ENCODE measurements at places on chromosomes 11 and 22.

DNA sequence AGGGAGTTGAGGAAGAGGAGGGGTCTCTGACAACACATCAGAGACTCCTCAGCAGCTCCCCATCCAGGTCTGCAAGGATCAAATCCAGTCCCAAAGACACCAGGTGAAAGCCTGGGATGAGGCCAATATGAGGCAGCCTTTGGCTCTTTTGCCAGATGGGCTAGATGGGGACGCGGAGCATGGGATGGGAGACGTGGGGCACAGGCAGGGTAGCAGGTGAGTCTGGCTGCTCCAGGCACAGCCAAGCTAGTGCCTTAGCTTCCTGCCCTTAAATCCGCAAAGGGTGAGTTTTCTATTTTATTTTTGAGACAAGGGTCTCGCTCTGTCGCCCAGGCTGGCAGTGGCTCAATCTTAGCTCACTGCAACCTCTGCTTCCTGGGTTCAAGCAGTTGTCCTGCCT lies 19.6 kb upstream of the DRICH1 start:
- no peak for DNase-seq

DNA sequence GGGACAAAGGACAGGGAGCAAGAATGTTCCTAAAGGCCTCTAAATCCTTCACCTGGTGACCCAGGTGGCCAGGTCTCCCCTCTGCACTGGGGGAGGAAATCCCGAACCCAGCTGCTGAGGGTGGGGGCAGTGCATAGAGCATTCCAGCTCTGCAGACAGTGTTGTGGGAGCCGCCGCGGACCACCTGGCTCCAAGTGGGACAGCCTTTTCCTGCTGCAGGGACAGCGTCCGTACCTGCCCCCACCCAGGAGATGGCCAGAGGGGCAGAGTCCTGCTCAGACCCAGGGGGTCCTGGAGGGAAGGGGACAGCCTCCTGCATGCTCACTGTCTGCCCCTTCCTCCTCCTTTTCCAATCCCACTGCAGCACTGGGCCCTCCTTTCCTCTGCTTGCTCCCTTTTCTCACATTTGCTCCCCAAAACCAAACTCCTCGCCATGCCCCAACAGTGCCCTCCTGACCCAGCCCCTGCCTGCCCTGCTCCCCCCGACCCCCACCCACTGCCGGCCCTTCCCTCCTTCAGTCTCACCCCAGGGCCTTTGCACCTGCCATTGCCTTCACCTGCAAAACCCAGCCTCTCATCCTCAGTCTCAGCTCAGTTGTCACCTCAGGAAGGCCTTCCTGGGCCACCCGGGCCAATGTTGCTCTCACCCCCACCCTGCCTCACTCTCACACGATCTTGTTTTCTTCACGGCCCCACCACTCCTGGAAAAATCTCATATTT lies 12.8 kb downstream of the PNPLA5 start:
- DNase-seq = no peak

DNA sequence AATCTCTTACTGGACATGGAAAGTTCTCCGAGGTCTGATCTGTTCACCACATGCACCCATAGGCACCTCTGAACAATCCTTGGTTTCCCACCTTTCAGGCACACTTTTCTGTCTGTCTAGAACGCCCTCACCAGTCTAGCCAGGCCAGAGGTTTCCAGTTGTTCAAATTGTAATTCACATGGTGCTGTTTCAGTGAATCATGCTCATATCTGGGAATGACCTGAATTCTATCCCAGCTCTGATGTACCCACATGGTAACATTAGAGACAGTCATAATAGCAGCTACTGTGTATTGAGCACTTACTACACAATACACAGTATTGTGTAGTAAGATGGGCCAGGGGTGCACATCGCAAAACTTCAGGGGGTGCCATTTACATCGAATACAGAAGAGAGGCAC lies 138.2 kb downstream of the COMMD9 start:
- no peak for DNase-seq

- no peak for DNase-seq
Observed at GRCh38 chr11:134235399-134235798, 10.9 kb downstream of the VPS26B start.

- no peak for DNase-seq
Observed at GRCh38 chr11:73011126-73011817, 130.8 kb downstream of the FCHSD2 start.

DNA sequence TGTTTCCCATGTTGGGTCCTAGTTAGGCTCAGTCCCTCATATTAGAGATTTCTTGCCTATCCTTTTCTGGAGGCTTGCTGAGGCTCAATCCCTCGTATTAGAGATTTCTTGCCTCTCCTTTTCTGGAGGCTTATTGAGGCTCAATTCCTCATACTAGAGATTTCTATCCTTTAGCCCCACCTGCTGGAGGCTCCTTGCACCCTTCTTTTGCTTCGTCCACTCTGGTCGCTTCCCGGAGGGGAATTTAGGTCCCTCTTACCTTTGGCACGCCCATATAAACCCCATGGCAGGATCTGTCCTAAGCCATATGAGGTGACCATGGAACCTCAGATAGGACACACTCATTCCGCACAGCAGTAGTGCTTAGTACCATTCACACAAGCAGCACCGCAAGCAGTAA lies 15.9 kb downstream of the CYP2D6 start:
- no peak for DNase-seq

DNA sequence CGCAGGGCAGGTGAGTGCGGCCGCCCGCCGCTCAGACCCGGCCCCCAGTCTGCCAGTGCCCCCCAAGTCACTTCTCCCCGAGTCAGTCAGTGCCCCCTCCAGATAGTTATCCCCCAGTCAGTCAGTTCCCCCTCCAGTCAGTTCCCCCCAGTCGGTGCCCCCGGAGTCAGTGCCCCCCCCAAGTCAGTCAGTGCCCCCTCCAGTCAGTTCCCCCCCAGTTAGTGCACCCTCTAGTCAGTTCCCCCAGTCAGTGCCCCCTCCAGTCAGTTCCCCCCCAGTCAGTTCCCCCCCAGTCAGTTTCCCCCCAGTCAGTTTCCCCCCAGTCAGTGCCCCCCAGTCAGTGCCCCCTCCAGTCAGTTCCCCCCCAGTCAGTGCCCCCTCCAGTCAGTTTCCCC lies 411 bp downstream of the PPP6R2 start:
- DNase-seq = no peak

GRCh38 chr11:134497586-134497985 lies 85.5 kb upstream of the B3GAT1 start:
- DNase-seq = no peak

DNA sequence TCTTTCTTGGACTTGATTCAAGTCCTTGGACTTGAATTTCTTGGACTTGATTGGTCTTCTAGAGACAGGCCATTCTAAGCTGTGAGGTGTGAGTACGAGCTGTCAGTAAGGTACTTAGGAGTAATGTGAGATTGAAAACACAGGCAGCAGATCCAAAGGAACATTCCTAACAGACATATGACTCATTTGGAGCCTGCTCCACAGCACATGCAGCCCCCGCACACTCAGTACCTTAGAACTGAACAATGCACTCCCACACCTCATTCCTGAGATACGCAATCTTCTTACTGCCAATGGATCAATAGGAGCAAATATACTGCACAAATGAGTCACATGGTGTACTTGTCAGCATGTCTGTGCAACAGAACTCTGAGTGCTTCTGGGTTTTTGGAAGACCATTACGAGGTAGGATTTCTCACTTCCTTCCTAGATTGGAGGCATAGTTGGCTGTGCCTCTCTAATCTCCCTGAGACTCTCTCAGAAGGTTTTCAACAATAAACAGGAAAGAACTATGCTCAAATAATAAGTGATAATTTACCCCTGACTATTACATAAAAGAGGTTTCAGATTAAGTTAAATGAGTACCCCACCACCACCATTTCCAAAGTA lies 243.1 kb downstream of the KCNA4 start:
- no peak for DNase-seq

DNA sequence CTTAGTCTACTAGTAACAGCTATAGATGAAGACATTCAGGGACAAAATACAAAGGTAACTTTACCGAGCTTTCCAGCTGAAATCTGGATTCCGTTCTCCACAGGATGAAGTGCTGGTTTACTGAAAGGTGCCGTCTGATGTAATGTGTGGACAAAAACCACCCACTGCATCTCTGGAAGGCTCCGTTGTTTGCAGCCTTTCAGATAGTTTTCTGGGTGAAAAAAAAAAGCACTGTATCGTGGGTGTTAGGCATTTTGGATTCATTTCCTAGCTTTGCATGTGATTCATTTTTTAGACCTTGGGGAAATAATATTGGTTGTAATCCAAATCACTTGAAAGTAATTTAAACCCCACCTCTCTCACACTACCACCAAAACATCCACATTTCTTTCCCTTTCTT lies 10.4 kb downstream of the JAM3 start:
- DNase-seq = no peak

GRCh38 chr22:45312415-45312814 lies 2.7 kb downstream of the FAM118A start:
- no peak for DNase-seq

DNA sequence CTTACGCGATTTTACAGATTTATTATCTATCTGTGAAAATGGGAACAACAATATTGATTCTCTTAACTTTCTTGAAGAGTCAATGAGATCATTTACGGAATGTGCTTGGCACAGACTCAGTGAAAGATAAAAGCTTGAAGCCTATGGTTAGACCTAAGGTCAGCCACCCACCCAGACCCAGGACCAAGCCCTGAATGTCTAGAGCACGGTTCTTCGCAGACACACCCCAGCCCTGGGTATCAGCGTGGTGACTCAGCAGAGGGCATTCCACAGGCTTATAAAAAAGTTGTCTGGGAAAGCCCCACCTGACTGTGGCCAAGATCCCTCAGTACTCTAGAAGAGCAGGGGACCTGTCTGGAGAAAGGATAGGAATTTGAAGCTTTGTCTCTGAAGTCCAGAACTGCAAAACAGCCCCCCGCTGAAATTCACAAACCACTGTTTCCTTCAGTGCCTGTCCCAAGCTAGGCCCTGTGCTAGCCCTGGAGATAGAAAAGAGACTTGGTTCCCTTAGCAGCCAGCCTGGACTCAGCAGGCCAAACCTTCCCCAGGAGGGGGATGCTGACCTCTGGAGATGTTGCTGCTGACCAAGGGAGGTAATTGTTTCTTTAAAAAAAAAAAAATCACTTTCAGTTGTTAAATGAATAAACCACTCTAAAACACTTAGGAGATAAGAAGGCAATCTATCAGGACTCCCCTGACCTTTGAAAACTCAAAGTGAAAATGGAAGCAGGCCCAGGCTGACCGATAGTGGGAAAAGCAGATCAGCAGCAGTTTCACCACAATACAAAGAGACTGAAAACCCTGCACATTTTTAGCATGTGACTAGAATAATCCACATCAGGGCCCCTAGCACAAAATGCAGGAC lies 114.0 kb downstream of the ABTB2 start:
- peak; percentile 61 for DNase-seq

DNA sequence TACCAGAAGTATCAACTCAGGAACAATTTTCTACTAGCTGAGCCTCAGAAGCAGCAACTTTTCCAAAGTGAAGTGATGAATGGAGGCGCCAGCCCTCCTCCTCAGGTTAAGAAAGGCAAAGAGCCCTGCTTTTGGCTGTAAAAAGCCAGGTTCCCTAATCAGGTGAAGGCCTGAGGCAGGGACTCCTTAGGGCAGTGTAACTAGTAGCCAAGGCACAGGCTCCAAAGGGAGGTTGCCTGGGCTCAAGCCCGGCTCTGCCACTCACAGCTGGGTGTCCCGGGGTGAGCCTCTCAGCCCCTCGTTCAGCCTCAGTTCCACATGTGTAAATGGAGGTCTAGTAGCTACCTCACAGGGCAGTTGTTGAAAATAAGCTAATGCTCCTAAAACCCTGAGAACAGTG lies 19.5 kb downstream of the TSKU start:
- DNase-seq = no peak

DNA sequence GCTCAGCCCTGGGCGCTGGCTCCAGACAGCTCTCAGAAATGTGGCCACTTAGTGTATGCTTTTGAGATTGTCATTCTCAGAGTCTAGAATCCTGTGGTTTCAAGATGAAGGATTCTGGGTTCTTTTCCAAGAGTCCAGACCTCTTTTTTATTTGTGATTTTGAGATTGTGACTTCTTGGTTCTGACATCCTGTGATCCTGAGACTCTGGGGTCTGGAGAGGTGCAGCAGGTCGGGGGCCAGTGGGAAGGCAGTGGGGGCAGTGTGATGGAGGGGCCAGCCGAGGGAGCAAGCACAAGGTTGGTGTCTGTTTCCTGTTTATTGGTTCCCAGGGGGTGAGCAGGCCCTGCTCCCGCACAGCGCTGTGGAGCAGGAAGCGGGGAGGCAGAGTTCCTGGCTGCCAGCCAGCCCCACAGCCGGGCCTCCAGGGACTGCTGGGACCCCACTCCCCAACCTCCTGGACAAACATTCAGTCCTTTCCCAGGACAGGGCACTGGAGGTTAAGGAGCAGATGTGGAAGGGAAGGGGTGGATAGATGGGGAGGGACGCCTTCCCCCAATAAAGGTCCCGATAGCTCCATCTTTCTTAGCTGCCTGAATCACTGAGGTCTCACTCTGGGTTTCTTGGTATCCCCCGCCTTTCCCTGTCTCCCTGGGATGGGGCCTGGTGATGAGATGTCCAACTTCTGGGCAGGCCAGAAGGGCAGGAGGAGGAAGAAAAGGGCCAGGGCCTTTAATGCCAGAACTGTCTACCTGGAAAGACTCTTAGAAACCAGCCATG lies 13.7 kb downstream of the ARHGEF17 start:
- DNase-seq = no peak

- no peak for DNase-seq
Observed at GRCh38 chr11:133903056-133903455, 53.7 kb downstream of the IGSF9B start.

GRCh38 chr11:47005441-47005840 lies 68.9 kb downstream of the CSTPP1 start:
- DNase-seq = no peak

DNA sequence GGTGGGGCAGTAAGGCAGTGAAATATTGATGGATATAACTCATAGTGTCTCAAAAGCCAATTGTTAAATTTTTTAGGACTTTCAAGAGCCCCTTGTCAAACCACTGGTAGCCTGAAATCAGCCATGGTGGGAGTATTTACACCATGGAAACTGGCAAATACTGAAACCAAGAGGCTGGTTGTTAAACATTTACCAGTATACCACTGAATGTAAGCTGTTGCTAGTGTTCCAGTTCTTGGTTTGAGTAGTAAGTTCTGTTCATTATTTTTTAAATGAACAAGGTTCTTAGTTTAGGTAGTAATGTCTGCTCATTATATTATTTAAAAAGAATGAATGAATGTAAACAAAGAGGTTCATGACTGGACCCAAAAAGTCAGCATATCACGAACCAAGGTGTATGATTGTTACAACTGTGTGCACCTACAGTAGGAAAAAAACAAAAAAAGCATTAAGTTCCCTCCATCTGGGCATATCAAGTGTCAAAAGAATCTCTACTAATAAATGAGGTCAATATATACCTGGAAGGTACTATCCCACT lies 4.5 kb upstream of the EIF3F start:
- DNase-seq = no peak

DNA sequence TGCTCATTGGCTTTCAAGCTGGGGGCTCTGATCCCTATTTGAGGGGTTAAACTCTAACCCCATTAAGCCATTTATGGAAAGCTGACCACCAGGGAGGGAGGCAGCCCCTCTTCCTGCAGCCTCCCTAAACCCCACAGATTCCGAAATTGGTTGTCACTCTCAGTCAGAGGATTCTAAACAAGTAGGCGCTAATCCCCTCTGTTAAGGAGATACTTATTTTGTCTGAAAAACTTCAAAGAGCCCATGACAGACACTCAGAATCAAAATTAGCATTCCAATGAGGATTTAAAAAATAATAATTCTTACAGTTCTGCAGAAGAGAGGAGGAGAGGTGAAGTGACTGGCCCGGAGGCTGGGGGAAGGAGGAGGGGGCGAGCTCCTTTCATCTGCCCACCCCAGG lies 69.7 kb upstream of the LMO1 start:
- no peak for DNase-seq

Data from activated CD4-positive, alpha-beta memory T cell treated with anti-CD3 and anti-CD28 coated beads, Interleukin-2, amount 10 ng/mL, durations not matched to agents 7 days and 5 days (primary cell).